ENCODE measurements at places on chromosomes 13 and 19.

DNA sequence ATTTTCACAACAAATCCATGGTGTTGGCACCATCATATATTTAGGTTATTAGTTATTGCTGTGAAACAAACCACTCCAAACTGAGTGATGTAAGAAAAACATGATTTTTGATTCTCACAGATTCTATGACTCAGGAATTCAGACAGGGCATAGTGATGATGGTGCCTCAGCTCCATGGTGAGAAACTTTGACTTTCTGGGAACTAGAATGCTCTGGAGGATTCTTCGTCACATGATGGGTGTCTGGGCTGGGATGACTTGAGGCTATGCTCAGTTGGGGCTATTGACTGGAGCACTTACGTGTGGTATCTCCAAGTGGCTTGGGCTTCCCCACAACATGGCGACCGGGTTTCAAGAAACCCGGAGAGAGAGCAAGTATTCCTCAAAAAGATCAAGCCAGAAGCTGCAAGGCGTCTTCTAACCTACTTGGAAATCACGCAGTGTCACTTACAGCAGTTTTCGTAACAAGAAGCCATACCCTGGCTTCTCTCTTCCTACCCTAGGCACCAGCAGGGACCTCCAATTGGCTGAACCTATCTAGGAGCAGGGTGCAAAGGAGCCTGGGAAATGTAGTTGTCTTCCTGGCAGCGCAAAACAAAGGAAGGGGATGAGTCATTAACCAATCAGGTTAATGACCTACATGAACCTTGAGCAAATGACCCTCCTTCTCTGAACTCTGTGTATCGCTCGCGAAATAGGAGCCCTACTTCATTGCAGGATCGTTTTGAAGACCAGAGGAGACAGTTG lies 22.4 kb downstream of the VAV1 start:
- DNase-seq = no peak

GRCh38 chr13:27425918-27426630 lies 1.7 kb downstream of the GTF3A start:
- DNase-seq = peak; percentile 98

GRCh38 chr19:18464646-18465045 lies 26.7 kb upstream of the ISYNA1 start:
- no peak for DNase-seq

DNA sequence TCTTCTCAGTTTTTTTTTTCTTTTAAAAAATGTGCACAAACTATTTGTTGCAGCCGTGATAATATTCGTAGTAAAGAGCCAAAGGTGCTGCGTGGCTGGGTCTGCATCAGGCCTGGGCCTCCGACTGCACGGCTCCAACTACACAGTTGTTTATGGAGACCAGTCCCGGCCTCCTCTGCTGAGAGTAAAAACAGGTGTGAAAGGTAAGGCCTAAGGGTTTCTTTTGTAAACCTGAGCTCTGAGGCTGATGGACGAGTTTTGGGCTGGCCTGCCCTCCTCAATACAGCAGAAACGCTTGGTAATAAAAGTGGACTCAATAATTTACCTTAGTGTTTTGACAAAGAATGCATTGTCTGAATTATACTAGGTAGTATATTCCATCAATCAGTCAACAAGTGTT lies 3.9 kb downstream of the MBNL2 start:
- no peak for DNase-seq

DNA sequence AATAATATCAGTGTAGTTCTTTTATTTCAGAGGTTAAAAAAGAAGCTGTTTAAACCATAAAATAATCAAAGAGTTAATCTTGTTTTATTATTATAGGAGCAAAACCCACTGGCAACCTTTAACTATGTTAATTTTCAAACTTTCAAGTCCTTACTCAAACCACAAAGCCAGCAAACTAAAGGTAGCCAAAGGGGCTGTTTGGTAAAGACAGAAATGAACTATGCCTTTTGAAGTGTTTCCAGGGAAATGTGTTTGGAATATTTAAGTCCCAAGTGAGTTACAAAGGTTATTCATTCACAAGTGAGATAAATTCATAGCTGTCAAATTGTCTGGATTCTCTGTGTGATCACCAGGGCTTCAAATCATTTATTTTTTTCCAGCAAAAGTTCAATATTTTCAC lies 264.7 kb downstream of the MZT1 start:
- DNase-seq = no peak

- DNase-seq = no peak
Observed at GRCh38 chr19:16541526-16542044, 652 bp downstream of the CHERP start.

DNA sequence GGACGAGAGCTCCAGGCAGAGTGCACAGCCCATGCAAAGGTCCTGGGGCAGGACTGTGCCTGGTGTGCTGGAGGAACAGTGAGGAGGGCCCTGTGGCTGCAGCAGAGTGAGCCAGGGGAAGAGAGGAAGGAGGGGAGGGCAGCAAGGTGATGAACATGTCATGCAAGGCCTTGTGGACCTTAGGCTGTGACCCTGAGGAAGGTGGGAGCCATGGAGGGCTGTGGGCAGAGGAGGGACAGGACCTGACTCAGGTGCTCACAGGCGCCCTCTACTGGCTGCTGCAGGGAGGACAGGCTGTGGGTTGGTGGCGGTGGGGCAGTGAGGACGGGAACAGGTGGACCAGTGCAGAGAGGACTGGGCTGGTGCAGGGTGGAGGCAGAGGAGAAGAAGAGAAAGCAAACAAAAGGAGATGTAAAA lies 170.3 kb downstream of the PTPRS start:
- DNase-seq = no peak

DNA sequence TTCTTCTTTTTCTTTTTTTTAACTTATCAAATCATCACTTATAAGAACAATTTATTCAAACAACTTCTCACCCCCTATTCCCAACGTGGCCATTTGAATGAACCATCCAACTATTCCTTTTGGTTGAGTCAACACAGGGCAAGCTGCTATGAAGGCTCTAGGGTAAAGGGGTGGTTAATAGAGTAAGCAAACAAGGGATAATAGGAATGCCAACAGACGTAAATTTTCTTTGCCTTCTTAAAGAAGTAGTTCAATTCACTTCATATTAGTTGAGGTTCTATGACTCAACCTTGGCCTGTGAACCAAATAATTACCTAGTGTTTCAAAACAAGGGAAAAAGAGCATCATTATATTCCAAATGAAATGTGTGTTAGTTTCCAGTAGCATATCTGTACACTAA lies 1383.8 kb upstream of the SLC10A2 start:
- DNase-seq = no peak

DNA sequence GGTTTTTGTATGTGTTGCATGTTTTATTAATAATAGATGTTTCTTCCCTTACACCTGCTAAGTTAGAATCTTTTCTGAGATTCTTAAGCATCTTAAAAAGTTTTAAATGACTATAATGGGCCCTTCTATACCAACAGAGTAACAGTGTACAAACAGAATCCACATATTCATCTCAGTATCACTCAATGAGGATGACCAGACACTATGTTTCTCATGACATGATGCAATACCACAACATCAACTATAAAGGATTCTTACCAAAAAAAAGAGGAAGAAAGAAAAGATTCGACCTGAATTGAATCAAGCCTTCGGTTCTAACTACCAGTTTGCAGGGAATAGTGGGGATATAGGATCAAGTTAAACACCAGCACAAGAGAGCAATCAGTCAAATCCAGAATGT lies 56.5 kb downstream of the INTS6 start:
- no peak for DNase-seq

- DNase-seq = no peak
Observed at GRCh38 chr19:10378124-10378523, 2.2 kb downstream of the TYK2 start.

- DNase-seq = no peak
Observed at GRCh38 chr13:51364404-51365008, 25.0 kb downstream of the SERPINE3 start.

DNA sequence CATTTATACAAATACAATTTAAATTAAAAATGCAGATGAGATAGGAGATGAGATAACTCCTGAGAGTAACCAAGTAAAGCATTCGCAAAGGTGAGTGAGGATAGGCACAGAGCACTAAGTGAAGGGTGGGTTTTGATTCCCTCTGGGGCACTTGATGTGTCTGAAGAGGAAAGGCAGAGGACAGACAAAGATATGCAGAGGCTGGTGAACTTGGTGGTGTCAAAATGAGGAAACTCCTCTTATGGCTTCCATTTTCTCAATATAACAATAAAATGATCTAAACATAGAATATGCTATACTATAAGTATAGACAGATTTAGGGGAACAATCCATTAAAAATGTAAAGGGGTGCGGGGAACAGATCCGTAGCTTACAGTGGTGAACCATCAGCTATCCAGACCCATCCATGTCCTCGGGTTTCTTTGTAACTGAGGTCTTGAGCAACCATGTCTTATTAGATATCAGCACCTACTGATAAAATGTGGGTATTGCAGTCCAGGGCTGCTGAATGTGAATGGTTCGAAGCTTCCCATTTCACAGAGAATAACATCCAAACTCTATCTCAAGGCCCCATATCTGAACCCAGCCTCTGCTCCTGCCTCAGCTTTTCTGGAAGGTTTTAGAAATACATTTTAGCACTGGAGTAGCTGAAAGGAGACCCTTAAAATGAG lies 73.9 kb upstream of the SLC10A2 start:
- peak; percentile 9 for DNase-seq

DNA sequence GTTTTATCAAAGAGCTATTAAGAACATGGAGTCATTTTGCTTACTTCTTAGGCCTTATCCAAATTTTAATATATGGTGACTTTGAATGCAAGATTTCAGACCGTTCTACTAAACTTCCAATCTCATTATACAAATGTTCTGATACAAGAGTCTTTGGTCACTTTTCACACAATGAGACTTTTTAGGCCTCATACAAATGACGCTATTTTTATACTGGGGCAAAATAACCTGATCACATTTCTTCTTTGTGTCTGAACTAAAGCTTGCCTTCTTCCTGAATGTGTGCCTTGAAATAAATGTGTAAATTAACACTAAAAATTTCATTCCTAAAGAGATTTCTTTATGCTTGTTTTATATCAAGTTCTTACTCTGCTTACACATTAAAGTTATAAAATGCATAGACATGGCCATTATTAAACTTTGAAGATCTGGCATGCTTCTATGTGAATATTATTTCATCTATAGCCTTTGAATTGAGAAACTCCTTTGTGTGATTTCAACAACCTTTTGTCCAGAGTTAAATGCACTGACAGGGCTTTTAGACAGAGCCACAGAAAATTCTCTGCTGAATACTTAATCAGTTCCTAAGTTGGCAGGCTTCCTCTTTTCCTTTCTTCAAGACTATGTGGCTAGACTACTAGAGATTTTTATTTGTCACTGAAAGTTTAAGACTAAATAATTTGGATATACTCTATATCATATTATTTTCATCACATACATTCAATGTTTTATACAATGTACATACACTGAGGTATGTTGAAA lies 86.1 kb downstream of the EDNRB start:
- DNase-seq = no peak

- DNase-seq = no peak
Observed at GRCh38 chr19:8673276-8673891, 25.2 kb downstream of the ACTL9 start.

- DNase-seq = no peak
Observed at GRCh38 chr19:16509141-16510061, 13.2 kb downstream of the C19orf44 start.

- no peak for DNase-seq
Observed at GRCh38 chr13:85825454-85825853, 26.2 kb upstream of the SLITRK6 start.

DNA sequence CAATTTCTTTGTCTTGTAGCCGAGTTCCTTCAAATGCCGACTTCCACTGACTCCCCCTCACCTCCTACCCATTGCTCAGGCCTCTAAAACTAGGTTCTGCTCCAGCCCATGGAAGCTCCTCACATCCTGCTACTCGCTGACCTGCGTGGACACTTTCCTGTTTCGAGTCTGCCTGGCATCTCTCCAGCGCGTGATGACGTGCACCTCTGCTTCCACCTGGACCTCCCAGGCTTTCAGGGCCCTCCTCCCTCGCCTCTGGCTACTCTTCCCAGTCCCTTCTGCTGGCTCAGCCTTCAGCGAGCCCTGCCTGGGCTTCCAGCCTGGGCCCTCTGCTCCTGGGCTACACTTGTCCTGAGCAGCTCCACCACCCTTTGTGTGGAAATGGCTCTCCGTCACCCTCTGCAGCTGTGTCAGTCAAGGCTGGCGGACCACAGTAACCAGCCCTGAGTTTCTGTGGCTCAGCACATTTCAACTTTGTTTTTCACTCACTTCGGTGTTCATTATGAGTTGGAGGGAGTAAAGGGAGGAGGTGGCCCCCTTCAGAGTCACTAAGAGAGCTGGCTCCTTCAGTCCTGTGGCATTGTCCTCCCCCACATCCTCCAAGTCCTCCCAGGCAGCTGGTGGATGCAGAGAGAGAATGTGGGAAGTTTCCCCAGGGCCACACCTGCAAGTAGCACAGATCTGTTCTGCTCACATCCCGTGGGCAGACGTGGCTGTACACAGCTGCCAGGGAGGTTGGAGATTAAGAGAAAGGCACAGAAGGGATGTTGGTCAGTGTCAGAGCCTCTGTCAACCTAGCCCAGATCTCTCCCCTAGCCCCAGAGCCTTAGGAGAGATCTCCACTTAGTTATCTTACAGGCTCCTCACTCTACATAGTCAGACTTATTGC lies 49.4 kb downstream of the SERP2 start:
- no peak for DNase-seq

GRCh38 chr19:54390942-54391577 lies 24.2 kb upstream of the TTYH1 start:
- DNase-seq = peak; percentile 78

- no peak for DNase-seq
Observed at GRCh38 chr19:45863335-45863839, 440 bp upstream of the SYMPK start.

DNA sequence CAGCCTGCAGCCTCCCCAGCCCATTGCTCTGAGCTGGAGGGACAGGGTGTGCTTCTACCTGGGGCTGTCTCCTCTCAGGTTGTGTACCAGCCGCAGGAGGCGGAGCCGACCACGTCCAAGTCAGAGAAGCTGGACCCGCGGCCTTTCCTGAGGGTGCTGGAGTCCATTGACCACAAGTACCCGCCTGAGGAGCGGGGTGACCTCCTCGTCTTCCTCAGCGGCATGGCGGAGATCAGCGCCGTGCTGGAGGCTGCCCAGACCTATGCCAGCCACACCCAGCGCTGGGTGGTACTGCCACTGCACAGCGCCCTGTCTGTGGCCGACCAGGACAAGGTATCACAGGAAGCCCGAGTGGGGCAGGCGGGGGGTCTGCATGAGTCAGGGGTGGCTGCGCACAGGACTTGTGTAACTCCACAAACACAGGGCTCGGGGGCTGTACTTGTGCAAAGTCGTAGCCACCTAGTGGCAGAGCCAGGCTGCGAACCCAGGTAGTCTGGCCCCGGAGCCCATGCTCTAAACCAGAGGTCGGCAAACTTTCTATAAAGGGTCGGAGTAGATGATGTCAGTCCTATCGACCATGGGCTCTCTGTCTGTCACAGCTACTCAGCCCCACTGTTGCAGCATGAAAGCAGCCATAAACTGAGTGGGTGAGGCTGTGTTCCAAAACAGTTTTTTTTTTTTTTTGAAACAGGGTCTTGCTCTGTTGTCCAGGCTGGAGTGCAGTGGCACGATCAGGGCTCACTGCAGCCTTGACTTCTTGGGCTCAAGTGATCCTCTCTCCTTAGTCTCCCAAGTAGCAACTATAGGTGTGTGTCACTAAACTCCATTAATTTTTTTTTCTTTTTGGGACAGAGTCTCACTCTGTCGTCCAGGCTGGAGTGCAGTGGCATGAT lies 8.9 kb downstream of the DHX34 start:
- no peak for DNase-seq

- DNase-seq = no peak
Observed at GRCh38 chr19:51503896-51504295, 2.3 kb upstream of the SIGLEC12 start.
